T-helper 22 cell (primary cell): ENCODE measurements at places on chromosomes 11 and 22.

GRCh38 chr22:40449676-40450035, 79.3 kb downstream of the SGSM3 start:
- DNase-seq, result no peak

- no peak for DNase-seq
Observed at GRCh38 chr22:44995715-44996114, 14.1 kb downstream of the PHF21B start.

DNA sequence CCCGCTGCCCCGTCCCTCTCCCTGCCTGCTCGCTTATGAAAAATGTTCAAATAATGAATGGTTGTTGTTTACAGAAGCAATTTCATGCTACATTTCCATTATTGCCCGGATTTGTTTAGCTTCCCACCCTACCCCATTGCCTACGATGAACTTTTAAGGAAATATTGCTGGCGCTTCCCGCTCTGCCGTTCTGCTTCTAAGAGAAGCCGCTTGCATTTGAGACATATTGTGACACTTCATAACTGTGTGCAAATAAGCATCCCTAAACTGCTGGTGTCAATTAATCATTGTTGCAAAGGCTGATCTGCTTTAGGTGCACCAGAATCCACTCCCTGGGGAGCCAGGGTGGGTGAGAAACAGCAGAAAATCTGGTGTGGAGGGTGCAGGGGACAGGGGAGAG, 52.3 kb upstream of the LMO1 start:
- no peak for DNase-seq

DNA sequence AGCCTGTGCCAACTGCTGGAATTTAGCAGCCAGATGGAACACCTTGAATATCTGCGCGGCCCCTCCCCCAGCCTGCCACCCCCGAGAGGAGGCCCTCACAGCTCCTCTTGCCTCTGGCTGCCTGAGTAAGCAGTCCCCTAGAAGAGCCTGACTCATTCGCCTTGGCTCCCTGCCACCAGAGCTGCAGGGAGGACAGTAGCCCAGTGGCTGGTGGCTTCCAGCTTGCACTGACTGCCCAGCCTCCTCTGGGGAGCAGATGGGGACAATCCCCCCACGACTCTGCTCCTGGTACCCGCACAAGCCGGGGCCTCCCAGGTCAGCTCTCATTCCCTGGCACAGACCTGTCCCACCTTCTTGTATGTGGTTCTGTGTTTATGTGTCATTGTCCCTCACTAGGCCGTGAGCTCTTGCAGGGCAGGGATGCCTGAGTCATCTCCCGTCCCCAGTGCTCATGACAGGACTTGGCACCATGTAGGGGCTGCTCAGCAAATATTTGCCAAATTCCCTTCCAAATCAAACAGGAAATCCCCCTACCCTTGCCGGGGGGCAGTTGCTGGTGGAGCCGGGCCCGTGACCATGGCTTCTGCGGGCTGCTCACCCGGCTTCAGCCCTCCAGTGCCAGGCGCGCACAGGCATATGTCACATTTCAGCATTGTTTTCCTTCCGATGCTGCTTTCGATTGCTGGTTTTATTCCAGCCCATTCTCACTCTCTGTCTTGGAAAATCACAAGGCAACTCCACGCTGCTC, 43.6 kb downstream of the CACNG2 start:
- no peak for DNase-seq

DNA sequence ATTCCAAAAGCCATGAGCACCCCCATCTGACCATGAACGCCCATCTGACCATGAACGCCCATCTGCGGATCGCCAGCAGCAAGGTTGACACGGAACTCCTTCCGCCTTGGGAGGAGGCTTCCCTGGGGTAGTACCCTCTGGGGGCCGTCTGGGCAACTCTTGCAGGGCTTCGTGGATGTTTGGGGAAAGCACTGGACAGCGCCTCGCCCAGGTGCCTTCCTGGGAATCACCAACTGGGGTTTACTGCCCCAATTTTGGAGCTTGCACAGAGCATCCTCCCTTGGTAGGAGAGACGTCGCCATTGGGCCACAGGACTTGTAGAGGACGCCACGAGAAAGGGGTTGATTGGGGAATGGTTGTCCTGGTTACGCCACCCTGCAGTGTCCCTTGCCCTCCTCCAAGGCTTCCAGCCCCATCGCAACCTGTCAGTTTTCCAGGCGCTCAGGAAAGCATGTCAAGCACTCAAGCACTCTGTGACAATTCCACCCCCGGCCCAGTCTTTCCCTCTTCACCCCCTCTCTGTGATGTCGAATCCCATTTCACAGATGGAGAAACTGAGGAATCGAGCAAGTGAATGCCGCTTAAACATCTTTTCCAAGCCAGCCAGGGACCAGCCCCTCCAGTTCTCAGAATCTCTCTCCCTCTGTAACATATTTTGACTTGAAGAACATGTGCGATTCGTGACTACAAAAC, 914 bp upstream of the PRDM11 start:
- DNase-seq, result no peak

GRCh38 chr11:76789443-76789719, 6.2 kb downstream of the TSKU start:
- no peak for DNase-seq

GRCh38 chr22:43883719-43884415, 7.9 kb downstream of the PNPLA5 start:
- DNase-seq, result no peak

DNA sequence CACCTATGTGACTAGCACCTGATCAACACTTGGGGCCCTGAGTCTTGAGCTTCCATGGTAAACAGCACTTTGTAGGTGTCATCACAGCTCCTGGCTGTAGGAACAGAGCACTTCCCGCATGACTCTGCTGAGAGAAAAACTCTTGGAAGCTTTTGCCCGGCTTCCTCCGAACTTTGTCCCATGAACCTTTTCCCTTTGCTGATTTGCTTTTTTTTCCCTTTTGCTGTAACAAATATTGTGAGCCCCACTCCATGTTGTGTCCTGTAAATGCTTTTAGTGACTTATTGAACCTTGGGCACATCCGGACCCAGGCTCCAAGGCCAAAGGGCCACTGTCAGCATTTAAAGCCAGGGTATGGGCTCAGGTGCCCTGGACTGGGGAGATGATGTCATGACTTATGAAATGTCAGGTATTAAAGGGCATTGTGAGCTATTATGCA, 391.1 kb downstream of the TENM4 start:
- no peak for DNase-seq

DNA sequence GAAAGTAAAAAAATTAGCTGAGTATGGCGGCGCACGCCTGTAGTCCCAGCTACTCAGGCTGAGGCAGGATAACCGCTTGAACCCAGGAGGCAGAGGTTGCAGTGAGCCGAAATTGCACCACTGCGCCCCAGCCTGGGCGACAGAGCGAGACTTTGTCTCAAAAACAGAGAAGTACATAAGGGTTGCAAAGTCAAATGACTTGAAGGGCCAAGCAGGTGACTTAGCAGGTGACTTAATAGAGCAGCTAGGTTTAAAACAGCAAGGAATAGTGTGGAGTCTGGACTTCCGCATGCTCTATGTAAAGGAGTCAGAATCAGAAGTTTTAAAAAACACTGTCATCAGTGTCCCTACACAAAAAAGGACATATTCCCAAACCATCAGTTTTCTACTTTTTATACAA, 31.7 kb downstream of the EP300 start:
- DNase-seq, result no peak

DNA sequence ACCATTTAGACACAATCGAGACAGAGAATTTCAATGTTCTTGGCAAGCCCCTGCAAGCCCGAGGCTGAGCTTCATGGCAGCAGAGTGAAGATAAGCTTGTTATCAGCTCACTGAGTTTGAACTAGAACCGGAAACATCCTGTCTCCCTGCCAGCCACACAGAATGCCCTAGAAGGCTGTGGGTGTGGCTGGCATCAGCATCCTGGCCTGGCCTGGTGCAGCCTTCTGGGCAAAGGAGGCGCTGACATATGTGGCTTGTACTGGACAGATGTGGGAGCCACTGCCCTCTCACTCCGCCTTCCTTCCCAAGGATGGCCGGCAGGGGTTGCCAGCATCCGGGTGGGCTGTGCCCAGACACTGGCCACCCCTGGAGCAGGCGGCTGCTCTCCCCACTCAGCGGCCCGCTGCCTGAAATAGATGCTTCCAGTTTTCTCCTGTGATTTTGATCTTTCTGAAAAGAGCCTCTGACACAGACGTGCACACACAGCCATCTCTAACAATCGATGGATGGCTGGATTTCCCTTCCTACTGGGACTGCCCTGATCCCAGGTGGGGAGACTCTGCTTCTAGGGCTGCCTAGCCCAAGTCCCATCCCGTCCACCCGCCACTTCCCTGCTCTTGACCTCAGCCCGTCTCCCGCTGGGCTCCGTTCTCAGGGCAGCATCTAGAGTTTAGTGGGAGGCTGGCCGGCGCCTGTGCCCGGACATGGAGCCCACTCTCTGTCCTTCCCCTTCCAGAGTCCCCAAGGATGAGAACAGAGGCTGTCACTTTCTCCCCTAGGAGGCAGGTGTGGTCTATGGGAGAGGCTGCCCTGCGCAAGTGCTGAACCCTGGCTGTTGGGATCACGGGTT, 149.7 kb downstream of the CTTN start:
- no peak for DNase-seq

DNA sequence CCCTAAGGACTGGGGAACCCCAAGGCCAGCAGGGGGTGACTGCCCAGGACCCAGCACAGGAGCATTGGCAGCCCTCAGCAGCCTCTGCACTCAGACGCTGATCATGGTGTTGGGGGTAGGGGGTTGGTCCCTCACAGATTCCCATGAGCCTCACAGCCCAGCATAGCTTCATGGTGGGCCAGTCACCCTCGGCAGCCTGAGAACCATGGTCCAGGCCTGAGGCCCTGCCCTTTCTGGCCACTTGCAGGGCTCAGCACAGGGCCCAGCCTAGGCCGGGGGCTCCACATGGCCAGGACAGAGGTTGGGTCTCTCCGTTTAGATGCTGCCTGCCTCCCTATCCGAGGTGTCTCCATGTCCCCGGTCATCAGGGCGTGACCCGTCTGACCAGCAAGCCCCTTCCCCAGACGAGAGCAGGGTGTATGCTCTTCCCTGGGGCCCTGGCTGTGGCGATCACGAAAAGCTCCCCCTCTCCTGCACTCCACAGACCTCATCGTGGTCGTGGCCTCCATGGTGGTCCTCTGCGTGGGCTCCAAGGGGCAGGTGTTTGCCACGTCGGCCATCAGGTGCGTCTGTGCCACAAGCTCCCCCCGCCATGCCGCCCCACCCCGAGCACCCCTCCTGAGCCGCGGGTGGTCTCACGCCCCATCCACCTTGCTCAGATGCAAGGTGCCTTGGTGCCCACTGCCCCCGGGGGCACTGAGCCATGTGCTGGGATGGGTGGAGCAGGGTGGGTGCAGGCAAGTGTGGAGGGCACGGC, 126.2 kb downstream of the KCNQ1 start:
- no peak for DNase-seq

- DNase-seq, result no peak
Observed at GRCh38 chr22:28412109-28412508, 267.5 kb downstream of the TTC28 start.

DNA sequence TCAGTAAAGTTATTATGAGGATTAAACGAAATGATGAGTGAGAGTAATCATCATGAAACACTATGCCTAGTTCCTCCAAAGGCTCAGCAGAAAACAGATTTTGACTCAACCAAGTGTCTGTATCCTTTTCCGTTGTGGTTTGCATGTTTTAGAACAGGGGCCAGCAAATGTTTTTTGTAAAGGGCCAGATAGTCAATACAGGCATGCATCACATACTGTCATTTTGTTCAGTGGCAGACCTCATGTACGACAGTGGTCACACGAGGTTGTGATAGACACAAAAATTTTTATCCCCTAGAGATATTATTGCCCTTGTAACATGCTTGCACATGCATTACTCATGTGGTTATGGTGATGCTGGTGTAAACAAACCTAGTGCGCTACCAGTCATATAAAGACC, 81.9 kb upstream of the SLC25A18 start:
- no peak for DNase-seq

DNA sequence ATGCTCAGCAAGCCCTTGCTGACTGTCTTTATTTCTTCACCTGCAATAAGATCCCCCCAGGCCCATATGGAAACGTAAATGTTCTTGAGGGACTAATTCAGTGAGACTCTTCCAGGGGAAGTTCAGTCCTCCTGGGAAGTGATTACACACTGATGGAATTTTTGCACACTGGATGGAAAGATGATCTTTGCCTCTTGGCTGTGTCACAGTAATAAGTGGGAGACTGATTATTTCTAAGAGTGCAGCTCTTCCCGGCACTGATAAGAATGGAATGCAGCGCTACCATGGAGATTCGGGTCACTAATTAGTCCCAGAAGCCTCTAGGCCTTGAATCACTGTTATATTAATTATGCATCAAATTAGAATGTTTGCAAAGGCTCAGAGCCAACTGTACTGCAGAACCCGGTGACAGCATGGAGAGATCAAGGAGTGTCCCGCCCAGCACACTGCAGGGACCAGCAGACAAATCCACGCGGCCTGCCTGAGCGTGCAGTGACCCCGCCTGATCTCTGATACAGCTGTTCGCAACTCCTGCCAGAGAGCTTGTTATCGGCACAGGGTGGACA, 178.3 kb downstream of the SNX19 start:
- DNase-seq, result no peak

GRCh38 chr22:43001271-43002201, 13.4 kb downstream of the PACSIN2 start:
- no peak for DNase-seq

DNA sequence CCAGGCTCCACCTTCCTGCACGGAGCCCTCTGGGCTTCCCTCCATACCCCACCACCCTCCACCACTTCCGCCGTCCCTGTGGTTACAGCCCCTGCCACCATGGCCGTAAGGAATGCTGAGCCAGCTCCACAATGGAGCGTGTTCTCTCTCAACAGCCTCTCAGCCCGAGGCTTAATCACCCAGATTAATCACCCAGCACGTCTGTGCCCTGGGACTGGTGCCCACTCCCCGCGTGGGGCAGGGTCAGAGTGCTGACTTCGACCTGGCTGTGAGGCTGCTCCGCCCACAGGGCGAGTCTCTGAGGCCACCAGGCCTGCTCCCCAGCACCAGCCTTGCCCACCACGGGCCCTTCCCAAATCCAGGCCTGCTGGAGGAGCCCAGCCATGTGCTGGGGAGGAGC, 4.0 kb upstream of the TH start:
- DNase-seq, result no peak

DNA sequence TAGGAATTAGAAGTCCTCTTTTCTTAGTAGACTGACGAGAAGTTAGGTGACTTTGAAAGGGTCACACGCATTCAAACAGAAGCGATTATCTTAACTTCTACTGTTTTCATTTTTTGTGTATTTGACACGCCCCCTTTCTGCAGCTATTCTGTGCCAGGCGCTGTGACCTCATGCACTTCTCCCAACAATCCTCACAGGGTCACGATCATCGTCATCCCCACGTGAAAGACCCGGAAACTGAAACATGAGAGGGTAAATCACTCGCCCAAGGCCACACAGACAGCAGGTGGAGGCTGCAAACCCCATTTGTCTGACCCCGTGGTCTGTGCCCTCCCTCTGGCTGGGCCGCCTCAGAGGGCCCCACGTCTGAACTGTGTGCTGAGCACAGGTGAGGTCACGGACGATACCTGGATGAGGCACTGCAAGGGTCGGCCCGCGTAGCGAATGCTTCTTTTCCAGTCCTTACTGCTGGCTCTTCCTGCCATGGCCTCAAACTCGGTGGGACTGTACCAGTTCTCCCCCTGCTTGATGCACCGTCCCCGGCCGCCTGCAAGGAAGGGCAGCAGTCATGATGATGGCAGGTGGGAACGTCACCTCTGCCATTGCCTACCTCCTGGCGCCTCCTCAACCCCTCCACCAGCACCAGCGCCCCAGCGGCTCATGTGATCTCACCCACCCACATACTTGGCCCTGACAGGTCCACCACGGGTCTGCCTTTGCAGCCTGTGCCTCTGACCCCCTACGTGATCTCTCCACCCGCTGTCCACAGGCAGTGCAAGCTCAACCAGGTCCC, 8.4 kb downstream of the DEAF1 start:
- DNase-seq, result no peak
